ENCODE measurements at places on chromosomes 7 and 10.

DNA sequence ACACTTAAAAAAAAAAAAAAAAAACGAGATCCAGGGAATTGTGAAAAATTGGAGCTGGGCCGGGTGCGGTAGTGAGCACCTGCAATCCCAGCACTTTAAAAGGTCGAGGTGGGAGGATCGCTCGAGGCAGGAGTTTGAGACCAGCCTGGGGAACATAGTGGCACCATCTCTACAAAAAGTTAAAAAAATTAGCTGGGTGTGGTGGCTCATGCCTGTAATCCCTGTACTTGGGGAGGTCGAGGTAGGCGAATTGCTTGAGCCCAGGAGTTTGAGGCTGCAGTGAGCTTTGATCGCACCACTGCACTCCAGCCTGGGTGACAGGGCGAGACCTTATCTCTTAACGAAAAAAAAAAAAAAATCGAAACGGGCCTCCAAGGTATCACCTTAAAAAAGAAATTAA is 2.0 kb downstream of the CLDN4 start:
- DNase-seq: no peak

DNA sequence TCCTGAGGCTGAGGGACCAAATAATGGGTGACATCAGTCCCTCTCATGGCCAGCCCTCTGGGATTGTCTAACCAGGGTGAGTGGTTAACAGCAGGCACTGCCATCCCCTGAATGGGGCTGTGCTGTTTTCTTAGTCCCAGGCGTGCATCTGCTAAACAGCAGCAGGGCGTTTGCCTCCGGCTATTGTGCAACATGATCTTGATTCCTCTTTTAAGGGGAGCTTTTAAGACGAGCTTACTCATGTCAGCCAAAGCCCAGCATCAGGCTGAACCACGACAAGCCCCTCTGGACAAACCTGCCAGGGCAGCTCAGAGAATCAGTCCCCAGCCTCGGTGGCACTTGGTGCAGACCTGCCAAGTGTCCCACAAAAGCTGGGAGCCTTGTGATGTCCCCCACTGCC is 16.2 kb upstream of the IGFBP3 start:
- DNase-seq: no peak

DNA sequence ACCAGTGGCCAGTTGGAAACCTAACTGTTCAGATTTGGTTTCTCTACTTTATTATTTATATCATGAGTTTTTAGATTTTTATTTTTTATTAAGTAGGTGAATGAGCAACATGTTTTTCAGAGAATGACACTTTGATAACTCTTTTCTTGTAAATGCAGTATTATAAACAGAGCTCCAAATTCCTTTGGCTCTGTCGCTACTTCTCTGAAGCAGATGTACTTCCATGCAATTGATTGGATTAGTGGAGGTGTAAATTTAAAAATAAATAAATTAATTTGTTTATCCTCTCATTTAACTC is 34.3 kb upstream of the ICA1 start:
- DNase-seq: no peak

- DNase-seq: no peak
Measured at GRCh38 chr7:17446340-17446739, 147.9 kb downstream of the AHR start.

GRCh38 chr10:65940816-65941662 is 984.8 kb upstream of the LRRTM3 start:
- DNase-seq: no peak

- no peak for DNase-seq
Measured at GRCh38 chr7:102098986-102099385, 187.7 kb upstream of the SH2B2 start.

GRCh38 chr10:29857843-29858701 is 201.3 kb downstream of the JCAD start:
- no peak for DNase-seq

DNA sequence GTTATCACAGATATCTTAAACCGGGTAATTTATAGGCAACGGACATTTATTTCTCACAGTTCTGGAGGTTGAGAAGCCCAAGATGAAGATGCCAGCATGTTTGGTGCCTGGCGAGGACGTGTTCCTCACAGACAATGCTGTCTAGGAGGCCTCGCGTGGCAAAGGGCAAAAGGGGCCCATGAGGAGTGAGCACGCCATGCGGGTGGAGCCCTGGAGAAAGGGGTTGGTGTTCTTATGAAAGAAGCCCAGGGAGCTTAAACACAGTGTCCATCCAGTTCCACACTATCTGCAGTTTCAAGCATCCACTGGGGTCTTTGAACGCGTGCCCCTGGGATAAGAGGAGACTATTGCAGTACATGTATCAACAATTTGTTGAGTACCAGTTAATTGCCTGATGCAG is 51.4 kb downstream of the CXCL12 start:
- no peak for DNase-seq

- DNase-seq: no peak
Measured at GRCh38 chr10:58796242-58796641, 283.6 kb downstream of the BICC1 start.

- no peak for DNase-seq
Measured at GRCh38 chr7:70710011-70710480, 421.9 kb upstream of the GALNT17 start.

- DNase-seq: no peak
Measured at GRCh38 chr7:37342176-37342687, 106.4 kb downstream of the ELMO1 start.

DNA sequence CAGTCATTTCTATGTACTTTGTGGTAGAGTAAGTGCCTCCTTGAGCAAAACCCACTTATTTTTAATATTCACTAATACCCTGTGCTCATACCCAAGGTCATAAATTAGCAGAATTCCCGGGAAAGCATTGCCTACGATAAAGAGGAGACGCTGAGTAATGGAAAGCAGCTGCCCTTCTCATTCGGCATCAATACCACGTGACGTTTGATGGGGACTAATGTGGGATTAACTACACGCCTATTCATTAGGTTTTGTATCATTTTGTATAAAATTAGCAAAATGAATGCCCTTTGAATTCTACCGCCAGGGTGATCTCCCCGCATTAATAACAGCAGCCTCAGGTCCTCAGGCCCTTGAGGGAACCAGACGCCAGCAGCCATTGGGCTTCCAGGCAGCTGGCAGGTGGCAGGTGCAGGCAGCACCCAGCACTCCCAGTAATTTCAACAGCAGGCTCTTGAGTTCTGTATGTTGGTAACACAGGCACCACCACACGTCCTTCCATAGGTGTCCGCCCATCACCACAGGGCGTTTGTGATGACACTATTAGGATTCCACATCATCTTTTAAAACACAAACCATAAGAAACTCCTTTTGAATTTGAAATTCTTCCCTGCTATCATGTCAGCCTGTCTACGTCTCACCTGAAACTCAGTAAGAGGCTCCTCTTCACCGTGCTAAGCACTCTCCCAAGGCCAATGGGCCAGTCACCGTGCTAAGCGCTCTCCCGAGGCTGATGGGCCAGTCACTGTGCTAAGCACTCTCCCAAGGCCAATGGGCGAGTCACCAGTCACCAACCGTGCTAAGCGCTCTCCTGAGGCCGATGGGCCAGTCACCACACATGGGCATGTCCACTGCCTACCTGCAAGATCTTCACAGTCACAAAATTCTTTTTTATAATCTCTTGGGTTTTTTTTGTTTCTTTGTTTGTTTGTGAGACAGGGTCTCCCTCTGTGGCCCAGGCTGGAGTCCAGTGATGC is 509.4 kb downstream of the PTPRN2 start:
- DNase-seq: no peak

DNA sequence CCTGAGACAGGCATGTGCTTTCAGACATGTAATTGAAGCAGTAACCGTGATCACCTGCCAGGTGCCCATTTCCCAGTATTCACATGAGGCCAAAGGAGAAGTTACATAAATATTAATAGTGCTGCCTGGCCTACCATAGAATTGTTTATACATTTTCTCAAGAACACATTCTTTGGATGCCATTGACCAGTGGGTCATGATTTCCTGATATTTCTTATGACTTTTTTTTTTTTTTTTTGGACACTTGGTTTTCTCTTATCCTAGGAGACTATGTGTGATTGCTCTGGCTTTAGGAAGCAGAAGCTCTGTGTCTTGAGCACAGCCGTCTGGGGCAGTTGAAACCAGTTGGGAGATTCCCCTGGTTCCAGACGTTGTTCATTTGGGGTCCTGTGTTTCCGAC is 143.9 kb upstream of the NPS start:
- DNase-seq: no peak

DNA sequence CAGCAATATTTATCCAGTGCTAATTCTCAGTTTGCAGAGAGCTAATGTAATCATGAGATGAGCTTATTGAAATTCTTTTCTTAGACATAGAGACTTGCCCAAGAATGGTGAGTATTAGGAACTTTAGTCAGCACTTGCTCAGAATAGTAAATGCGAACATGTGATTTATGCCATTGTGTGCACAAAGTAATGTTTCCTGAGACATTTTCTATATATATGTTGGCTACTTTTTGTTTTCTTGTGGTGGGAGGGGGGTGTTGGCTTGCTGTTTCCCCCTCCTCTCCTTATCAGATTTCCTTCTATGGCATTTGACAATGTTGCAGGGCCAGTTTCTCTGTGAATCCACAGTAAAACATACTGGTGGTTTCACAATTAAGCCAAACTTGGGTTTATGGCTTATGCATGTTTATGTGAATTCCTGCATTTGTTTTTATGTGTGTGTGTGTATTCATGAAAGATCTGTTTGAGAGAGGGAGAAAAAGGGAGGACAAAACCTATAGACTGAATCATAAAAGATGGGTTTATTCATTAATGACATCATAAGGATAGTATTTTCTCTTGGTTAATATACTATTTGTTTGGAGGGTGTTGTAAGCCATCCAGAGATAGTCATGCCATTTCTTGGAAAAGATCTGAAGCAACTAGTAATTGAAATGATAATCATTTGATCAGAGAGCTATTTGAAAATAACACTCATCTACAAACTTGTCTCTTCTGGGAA is 36.3 kb downstream of the ARID5B start:
- no peak for DNase-seq

DNA sequence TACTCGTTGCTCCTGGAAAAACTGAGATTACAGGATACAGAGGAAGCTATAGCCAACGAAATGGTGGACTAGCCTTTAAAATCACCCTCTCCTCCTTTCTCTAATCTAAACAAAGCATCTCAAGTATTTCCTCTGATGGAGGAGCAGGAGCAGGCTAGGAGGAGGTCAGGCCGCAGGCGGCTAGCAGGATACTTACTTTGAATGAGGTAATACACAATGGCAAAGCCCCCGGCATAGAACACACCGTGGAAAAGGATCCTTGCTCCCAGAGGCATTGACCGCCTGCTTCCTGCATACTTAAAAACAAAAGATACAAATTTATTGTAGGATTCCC is 64.4 kb downstream of the STK17A start:
- DNase-seq: no peak

All from K562 (cell line).